Left ventricle myocardium inferior (tissue), 1 donor: ENCODE measurements at places on chromosomes 2 and 18. TPM values are rescaled to one million over a fixed set of nuclear protein-coding genes. Genes with fewer than 3 reads are reported as not detected.

DNA sequence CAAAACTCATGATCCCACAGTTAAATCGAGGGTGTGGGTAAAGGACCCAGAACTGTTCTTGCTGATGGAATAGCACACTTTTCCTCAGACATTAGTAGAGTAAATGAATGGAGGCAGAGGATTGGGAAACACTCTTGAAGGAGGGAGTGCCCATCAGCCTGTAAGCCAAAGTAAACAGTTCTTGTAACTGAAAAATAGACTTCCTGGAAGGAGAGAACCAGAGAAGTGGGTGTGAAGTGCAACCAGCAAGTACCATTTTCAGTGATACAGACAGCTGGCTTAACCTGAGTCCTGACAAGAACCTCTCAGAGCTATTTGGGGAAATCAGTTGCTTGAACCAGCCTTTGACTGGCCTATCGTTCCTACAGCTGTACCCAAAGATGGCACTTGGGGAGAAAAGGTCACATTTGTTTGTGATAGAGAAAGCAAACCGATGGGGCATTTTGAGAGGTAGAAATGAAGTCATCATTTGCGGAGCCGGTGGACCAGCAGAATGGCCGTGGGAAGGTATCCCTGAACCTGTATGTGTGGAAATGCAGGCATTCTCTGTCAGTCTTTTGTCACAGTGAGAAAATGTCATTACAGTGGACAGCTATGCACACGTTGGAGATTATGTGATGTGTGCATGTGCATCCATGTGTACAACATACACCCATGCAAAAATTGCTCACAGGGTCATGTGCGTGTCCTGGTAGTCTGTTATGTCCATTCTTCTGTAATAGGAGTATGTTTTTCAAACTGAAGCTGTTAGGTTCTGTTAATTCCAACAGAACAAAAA is 17.8 kb downstream of the CRIM1 start:
- H3K36me3 ChIP-seq: no peaks in the 10 kb centered on the region
- H3K27ac ChIP-seq: peak overlapping the region; percentile 43
- no peak overlapping the region for H3K4me3 ChIP-seq
- DNase-seq: no peak

GRCh38 chr2:100422320-100423055 is 5.0 kb upstream of the CHST10 start:
- no peak for DNase-seq
- H3K27ac ChIP-seq: no peak overlapping the region
- H3K27me3 ChIP-seq: no peaks in the 10 kb centered on the region
- no peak overlapping the region for H3K4me3 ChIP-seq

SOX11 gene
- 0.93 TPM for total RNA-seq

KCNG2 gene
- not detected for total RNA-seq

GRCh38 chr2:56626927-56627326 is 443.1 kb downstream of the CCDC85A start:
- no peak overlapping the region for H3K27ac ChIP-seq
- H3K27me3 ChIP-seq: no peaks in the 10 kb centered on the region
- H3K36me3 ChIP-seq: no peaks in the 10 kb centered on the region

DNA sequence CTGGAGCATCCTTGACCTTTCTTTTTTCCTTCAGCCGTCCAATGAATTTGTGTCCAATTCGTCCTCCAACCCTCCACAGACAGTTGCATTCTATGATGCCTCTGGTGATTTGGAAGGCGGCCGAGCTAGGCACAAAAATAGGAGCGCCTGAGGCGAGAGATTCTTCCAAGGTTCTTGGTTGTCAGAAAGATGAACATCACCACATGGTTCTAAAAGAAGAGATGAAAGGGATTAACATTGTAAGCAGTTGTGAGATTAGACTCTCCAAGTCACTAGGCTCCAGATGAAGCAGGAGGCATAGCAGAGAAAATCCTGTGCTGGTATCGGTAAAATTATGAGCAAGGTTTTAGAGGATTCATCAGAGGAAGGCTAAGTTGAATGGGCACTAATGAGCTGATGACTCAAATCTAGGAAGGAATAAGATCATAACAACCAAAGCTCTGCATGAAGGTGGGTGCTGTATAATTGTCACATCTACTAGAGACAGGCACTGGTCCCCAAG is 75.4 kb upstream of the MAP4K3 start:
- H3K36me3 ChIP-seq: no peaks in the 10 kb centered on the region
- H3K27me3 ChIP-seq: no peaks in the 10 kb centered on the region

DNA sequence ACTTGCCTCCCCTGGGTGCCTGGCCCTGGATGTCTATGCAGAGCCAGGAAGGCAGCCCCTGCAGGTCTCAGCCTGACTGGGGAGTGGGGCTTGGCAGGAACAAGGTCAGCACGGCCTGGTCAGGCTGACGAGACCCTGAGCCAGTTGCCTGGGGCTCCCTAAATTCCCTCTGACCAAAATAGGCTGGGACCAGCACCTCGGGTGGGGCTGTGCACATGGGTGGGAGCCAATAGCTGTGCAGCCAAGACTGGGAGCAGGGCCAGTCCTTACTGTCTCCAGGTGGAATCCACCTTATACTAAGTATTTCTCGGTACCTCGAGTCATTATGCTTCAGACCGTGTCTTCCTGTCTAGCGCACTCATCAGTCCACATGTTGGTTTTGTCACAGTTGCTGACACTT is 11.4 kb upstream of the IL1R2 start:
- H3K4me1 ChIP-seq: peaks cover 8% of the 10 kb centered on the region
- H3K27me3 ChIP-seq: peaks cover 15% of the 10 kb centered on the region
- no peak overlapping the region for H3K27ac ChIP-seq
- DNase-seq: no peak
